Stimulated activated CD8-positive, alpha-beta memory T cell treated with anti-CD3 and anti-CD28 coated beads, Interleukin-7, amount 100 ng/mL, for 48 hours (primary cell): ENCODE measurements at places on chromosomes 1 and 21.

DNA sequence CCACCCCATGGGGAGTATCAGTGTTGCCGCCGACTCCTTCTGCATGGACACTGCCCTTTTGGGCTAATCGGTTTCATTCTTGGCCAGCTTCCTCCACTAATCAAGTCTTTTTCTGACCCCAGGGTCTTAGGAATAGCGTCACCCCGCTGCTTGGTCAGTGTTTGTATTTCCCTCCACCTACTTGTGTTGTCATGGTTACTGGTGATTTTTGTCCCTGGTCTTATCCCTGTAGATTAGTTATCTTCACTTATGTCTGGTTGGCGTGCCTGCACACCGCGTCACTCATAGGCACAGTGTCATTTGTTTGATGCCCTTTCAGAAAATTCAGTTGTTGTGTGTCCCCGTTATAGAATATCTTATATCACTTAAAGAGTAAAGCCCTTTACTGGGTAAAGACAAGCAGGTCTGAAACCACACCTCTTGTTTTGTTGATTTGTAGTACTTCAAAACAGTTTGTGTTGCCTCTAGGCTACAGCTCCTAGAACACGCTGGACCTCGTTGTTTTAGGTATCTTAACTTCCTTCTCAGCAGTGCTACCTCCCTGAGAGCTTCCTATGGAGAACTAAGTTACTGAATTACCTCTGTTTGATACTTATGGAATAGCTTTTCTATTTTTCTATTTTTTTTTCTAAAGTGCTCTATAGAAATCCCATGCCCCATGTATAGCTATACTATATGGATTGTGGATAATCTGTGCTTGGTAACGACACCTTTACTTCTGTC lies 868 bp downstream of the PPP1R12B start:
- no peak for DNase-seq

- DNase-seq: no peak
Observed at GRCh38 chr1:69438056-69438795, 129.5 kb upstream of the LRRC7 start.

DNA sequence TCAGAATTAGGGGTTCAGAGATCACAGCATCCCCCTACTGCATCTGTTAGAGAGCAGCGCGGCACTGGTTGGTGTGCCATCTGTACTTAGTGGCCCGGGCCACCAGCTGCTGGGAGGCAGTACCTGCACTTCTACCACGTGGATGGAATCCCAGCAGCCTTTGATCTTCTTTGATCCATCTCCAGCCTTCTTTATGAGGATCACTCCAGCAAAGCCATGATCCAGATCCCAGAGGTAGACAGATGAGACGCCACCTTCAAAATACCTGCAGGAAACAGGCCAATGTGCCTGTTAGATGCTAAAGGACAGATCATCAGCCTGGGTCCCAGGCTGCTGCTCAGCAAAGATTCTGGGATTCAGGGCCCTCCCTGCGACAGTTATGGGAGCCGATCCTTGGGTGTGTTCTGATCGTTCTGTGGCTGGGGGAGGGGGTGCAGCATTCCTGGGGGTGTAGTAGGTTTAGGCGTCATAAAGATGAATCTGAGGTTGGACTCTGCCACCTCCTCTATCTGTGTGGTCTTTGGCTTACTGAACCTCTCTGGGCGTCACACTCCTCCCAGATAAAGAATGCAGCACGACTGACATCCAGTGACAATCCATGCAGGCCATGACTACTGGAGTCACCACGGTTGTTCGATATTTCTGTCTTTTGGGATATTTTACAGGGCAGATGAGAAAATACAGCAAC lies 45.3 kb downstream of the SLC66A1 start:
- no peak for DNase-seq

- DNase-seq: no peak
Observed at GRCh38 chr1:180881806-180882509, 30.7 kb upstream of the KIAA1614 start.

GRCh38 chr1:6142734-6143133 lies 37.4 kb downstream of the CHD5 start:
- DNase-seq: no peak

GRCh38 chr1:156813750-156814570 lies 2.7 kb downstream of the SH2D2A start:
- peak; percentile 55 for DNase-seq

- DNase-seq: no peak
Observed at GRCh38 chr1:41754540-41754939, 164.2 kb downstream of the HIVEP3 start.

DNA sequence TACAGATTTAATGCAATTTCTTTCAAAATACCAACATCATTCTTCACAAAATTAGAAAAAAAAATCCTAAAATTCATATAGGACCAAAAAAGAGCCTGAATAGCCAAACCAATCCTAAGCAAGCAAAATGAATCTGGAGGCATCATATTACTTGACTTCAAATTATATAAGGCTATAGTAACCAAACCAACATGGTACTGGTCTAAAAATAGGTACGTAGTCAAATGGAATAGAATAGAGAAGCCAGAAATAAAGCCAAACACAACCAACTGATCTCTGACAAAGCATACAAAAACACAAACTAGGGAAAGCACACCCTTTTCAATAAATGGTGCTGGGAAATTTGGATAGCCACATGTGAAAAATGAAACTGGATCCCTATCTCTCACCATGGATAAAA lies 112.3 kb upstream of the TSPAN2 start:
- DNase-seq: no peak

- no peak for DNase-seq
Observed at GRCh38 chr1:91201176-91201575, 179.3 kb upstream of the ZNF644 start.

GRCh38 chr21:41488080-41488479 lies 19.9 kb downstream of the TMPRSS2 start:
- no peak for DNase-seq

DNA sequence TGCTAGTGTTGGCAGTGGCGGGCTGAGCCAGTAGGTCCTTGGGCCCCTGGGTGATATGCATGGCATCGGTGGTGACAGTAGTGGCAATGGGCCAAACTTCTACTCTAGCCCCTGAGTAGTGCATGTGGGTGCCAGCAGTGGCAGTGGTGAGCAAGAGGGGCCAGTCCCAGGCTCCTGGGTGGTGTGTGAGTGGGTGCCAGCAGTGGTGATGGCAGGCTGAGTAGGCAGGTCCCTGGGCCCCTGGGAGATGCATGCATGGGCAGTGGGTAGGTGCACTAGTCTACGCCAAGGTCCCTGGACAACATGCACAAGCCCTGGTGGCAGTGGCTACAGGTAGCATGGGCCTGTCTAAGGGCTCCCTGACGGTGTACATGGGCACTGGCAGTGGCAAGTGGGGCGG lies 24.6 kb upstream of the TTC22 start:
- no peak for DNase-seq

- no peak for DNase-seq
Observed at GRCh38 chr1:236137285-236137852, 5.0 kb upstream of the GPR137B start.

- no peak for DNase-seq
Observed at GRCh38 chr1:99661780-99662179, 15.9 kb downstream of the PALMD start.

- DNase-seq: no peak
Observed at GRCh38 chr1:201652181-201652580, 113.3 kb downstream of the NAV1 start.

GRCh38 chr1:94382201-94382600 lies 36.0 kb upstream of the ABCD3 start:
- no peak for DNase-seq

DNA sequence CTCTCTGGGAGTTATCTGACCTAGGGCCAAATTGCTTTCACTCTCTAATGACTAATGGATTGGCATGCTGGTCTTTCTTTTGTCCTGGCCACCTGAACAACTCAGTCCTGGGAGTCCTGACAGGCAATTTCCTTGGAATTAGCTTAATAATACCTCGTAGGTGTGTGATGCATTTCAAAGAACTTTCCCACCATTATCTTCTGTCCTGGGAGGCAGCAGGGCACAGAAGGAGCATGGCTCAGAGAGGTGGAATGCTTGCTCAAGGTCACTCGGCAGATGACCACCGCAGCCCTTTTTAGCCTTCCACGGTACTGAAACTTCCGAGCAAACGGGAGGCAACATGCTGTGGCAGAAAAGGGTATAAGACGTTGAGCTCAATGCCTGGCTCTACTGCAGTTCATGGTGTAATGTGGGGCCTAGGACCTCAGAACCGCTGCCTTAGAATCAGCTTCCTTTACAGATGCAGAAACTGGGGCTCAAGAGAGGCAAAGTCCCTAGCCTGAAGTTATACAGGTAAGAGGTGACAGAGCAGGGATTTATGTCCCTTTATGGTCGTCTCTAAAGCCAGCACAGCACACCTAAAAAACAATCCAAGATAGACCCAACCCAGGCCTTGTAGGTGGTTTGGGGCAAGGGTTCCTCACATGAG lies 3.2 kb downstream of the ID3 start:
- DNase-seq: no peak

DNA sequence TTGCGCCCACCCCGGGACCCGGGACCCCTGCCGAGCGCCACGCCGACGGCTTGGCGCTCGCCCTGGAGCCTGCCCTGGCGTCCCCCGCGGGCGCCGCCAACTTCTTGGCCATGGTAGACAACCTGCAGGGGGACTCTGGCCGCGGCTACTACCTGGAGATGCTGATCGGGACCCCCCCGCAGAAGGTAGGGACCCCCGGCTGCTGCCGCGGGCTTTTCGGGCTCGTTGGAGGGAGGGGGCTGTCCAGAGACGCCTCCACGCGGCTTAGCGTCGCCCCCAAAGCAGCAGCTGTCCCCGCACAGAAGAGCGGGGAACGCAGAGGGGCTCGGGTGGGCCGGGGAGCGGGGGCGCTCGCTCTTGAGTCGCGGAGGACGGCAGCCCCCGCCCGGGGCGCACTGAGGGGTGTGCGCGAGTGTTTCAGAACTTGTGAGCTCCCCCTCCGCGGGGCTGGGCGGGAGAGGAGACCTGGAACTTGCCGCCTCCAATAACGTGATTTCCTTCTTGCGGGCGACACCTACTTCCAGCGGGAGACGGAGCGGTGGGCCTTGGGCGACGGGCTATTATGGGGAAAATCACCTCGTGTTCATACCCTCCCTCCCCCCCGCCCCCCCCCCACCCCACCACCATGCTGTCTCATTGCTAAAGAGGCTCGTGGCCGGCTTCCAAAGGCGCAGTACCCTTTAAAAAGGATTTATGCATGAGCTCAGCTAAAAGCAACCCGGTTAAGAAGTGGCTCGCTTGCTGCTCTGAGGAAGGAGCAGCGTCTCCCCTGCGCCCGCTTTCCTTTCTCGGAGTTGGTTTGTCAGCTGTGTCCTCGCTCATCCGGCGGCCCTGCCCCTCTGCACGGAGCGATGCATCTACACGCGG lies 664 bp downstream of the BACE2 start:
- no peak for DNase-seq

- DNase-seq: no peak
Observed at GRCh38 chr21:32475162-32475812, 62.8 kb downstream of the EVA1C start.

DNA sequence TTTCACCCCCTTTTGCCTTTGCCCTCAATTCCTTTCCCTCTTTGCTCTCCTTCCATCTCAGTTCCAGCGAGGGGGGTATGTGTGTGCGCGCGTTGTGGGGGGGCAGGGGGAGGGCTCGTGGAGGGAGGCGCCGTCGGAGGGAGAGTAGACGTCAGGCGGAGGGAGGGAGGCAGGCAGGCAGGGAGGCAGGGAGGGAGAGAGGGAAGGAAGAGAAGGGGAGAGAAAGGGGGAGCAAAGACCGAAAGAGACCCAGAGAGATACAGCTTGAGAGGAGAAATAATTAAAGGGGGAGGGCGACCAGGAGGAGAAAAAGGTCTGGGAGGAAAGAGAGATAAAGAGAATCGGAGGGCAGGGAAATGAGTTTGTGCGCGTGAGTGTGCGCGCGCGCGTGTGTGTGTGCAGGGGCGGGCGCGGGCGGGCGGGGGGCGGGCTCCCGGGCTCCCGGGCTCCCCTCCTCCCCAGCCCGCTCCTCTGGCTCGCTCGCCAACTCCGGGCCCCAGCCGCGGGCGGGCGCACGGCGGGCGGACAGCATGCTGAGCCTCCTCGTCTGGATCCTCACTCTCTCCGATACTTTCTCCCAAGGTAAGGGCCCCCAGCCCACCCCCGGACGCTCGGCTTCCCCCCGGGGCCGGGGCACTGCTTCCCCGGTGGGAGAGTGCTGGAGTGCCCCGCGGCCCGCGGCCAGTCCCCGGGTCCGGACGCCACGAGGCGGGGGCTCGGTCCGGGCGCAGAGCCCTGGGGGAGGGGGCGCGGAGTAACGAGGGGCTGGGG lies at the start of gene KIRREL1:
Gene KIRREL1, plus strand, starts transcription at position 499 of the 771 bp plus-strand sequence. Its CDS starts 32 bp downstream, at position 531.
- DNase-seq: no peak

DNA sequence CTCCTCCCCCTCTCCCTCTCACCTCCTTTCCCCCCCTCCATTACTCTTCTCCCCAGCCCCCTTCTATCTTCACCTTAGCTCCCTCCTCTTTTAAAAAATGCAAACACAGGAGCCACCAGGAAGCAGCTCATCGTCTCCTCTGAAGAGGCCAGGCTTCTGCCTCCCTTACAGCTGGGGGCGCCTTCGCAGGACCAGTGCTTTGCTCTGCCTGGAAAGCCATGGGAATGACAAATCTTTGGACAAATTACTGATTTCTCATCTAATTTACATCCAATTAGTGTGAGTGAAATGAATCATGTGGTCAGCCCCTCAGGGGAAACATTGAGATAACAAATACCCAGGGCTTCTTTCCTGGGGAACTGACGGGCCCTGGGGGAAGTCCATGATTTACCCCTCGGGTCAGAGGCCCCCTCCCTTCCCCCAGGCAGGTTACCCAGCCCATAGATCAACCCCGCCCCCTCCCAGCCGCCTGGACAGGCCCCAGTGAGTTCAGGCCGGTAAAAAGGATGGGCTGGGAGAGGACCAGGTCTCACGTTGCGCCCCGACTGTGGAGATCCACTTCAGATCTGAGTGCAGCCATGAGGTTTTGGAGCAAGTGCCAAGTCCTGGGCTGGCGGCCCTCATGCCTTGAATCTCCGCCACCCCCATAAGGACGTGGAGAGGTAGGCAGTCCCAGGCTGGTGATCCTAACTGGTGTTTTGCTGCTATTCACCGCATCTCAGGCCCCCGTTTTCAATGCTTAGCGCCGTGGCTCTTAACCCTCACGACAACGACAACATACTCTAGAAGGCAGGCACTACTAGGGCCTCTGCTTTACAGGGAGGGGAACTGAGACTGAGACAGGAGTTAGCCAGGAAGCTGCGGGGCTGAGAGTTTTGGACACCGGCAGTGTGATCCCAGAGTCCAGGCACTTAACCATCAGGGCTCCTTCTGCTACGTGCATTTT lies 300.8 kb downstream of the RRAGC start:
- no peak for DNase-seq

GRCh38 chr1:109990302-109990653 lies 5.7 kb downstream of the AHCYL1 start:
- no peak for DNase-seq

DNA sequence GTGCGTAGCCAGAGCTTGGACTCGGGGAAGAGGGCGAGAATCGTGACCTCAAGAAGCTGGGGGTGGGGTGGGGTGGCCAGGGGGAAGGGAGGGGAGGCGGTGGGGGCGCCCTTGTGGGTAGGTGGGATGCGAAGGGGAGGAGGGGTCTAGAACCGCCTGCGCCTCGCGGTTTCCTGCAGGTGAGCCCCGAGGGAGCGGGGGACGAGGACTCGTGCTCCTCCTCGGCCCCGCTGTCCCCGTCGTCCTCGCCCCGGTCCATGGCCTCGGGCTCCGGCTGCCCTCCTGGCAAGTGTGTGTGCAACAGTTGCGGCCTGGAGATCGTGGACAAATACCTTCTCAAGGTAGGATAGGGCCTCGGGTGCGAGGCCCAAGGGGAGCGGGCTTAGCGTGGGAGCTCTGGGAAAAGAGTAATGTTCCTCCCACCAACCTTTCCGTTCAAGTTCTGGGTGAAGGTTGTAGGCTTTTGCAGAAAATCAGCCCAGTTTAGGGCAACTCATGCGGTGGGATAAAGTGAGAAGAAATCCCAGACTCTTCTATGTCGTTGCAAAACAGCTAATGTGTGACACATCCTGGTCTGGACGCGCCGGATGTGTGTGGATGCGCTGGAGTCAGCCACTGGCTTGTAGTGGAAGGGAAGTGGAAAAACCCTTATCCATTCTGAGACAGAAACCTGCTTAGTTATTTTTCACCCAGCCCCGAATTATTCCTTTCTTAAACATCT lies 2.9 kb downstream of the LHX8 start:
- no peak for DNase-seq
